ENCODE measurements at places on chromosomes 3 and 15. TPM values are rescaled to one million over a fixed set of nuclear protein-coding genes. Genes with fewer than 3 reads are reported as not detected.

LRRC31 gene
- polyA plus RNA-seq = 0.06 TPM

GOLGA8K gene
- 3.8 TPM for polyA plus RNA-seq

ZBTB20 gene
- polyA plus RNA-seq = 3.5 TPM

USP50 gene
- polyA plus RNA-seq = 0.75 TPM

NCBP2 gene
- polyA plus RNA-seq = 95.3 TPM

PLSCR2 gene
- 0.78 TPM for polyA plus RNA-seq

RPL39L gene
- polyA plus RNA-seq = 17.7 TPM

RBPMS2 gene
- 8.8 TPM for polyA plus RNA-seq

GRCh38 chr3:48852151-48852550, 4.5 kb upstream of the PRKAR2A start:
- DNase-seq = no peak

GRCh38 chr3:112129925-112130637, 3.0 kb downstream of the GCSAM start:
- no peak for DNase-seq

DNA sequence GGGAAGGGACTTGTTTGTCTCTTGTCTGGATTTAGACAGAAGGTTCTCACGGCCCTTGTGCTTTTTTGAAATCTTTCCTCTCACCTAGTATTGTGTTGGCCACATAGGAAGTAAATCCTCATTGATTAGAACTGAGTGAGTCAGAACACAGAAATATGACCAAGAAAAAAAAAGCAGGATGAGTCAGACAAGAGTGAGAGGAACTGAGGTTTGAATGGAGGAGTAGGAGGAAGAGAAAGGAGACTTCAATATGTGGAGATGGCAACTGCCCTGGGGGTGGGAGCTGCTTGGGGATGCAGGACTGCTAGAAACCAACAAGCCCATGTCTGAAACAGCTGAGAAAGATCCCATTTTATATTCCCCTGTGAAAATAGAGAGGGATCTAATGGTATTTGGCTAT, 194.1 kb upstream of the ZBTB20 start:
- DNase-seq = no peak

- no peak for DNase-seq
These were observed 5.1 kb downstream of the SLC24A1 start for GRCh38 chr15:65626856-65627255.

DNA sequence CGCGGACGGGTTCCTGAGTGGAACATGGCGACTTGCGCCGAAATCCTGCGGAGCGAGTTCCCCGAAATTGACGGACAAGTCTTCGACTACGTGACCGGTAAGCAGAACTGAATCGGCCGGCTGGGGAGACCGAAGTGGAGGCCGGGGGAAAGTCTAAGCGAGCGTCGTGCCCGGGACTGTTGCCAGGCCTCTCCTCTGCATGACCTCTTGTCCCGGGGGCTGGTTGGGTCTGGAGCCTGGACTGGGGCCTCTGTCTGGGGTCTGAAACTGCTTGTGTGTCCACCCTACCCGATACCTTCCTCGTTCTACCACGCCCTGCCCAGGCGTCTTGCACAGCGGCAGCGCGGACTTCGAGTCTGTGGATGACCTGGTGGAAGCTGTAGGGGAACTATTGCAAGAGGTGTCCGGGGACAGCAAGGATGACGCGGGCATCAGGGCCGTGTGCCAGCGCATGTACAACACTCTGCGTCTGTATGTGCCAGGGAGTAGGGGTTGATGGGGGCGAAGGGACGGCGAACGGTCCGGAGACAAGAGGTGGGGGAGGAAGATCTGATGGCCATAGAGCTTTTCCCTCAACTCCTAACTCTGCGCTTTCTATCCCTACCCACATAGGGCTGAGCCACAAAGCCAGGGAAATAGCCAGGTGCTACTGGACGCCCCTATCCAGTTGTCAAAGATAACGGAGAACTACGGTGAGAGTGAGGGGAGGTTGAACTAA, at the start of gene ABCF3:
TSS of gene ABCF3 (plus strand) at position 16 of the 718 bp plus-strand sequence. CDS start at position 25, 9 bp downstream.
- DNase-seq = no peak

DNA sequence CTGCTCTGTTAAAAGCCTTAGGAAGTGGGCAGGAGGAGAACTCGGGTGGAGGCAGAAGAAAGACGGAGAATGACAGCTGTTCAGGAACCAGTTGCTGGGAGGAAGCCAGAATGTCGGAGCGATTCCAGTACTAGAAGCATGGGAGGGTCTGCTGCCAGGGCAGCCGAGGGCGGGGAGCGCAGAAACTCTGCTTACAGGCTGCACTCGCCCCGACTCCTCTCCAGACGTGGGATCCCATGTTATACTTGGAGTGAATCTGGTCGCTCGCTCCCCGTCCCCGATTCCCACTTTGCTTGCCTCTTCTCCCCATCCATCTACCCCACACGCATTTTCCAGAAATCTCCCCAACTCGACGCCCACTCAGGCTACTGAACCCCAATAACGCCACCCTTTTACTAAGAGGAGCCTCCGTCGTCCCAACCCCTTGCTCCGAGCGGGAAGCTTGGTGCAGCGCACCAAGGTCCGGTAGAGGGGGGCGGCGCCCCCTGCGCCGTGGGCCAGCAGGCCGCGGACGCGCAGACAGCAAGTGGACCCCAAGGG, 665 bp downstream of the GATM start:
- peak; percentile 14 for DNase-seq

DNA sequence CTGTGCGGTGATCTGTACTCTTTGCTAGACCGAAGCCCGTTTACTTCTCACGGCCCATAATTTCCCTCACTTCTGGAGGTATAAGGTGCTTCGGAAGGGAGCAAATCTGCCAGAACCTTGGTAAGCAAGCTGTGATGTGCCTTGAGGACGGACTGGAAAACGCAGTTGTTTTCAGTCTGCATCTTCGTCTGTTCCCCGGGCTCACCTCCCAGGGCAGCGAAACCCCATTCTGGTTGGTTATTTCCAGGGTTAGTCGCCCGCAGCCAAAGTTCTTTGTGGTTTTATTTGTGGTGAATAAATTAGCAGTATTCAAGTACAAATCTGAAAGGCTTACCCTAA, 401 bp downstream of the RAMAC start:
- DNase-seq = no peak

GRCh38 chr3:37652851-37653250, 208.8 kb upstream of the CTDSPL start:
- DNase-seq = no peak

DNA sequence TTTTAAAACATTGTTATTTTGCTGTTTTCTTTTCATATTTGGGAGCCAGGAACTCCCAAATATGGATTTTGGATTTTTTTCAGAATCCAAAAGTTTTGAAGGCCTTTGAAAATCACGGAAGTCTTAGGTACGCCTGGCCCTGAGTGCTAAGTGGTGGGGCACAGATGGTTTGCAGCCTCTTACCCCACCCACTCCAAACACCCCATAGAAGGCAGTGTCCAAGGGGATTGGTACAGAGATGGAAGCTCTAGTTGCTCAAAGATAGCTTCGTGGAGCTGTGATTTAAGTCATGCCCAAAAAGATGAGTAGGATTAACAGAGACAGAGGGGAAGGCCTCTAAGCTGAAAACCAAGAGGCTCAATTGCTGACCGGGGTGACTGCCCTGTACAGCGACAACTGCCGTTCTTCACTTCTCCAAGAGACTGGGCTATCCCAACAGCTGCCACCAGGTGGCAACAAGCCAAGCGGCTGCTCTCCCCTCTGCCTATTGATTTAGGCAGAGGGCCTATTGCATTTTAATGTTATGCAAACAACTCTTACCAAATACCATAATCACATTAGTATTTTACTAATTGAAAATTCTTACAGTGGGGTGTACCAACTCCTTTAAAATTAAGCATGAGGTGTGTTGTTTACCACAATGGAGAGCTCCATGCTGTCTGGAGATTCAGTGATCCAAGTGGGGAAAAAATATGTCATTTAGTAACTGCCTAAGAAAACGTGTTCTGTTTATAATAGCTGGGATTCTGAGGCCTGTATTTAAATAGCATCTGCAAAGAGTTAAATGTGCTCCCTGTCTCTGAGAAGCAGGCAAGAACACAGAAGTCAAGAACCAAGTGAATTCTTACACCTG, 64.0 kb upstream of the C15orf61 start:
- peak; percentile 60 for DNase-seq

DNA sequence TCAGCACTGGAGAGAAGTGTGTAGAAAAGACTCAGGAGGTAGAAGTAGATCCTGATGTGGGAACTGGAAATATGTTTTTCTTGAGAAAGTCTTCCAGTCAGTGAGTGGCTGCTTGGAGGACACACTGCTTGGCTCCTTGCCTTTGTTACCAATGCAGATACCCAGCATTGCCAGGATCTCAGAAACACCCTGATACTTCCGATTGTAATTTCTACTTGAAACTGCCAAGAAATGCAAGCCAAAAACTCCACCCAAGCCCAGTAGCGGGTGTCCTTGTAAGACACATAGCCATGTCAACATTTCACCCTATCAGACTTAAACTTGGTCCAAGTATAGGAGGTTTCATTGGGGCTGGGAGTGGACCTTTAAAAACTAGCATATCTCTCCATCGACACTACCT, 141.8 kb downstream of the ALDH1A2 start:
- no peak for DNase-seq

GRCh38 chr3:184919651-184920050, 107.7 kb downstream of the VPS8 start:
- no peak for DNase-seq

- no peak for DNase-seq
These were observed 411.1 kb upstream of the RGMA start for GRCh38 chr15:93500155-93500554.

DNA sequence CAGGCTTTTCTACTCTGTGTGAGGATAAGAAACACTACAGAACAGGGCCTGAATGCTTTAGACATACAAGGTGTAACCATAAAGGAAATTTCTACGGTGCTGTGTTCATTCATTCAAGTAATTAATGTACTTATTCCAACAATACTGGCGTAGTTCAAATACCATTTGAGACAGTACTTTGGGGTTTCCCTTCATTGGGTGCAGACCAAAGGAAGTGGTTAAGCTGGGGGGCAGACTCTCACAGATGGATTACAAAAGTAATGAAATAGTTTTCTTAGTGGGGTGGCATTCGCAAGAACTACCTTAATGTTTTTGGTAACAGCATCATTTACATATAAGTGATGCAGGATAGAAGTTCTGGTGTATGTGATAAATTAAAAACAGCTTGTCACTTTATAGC, 65.9 kb downstream of the BTD start:
- no peak for DNase-seq

DNA sequence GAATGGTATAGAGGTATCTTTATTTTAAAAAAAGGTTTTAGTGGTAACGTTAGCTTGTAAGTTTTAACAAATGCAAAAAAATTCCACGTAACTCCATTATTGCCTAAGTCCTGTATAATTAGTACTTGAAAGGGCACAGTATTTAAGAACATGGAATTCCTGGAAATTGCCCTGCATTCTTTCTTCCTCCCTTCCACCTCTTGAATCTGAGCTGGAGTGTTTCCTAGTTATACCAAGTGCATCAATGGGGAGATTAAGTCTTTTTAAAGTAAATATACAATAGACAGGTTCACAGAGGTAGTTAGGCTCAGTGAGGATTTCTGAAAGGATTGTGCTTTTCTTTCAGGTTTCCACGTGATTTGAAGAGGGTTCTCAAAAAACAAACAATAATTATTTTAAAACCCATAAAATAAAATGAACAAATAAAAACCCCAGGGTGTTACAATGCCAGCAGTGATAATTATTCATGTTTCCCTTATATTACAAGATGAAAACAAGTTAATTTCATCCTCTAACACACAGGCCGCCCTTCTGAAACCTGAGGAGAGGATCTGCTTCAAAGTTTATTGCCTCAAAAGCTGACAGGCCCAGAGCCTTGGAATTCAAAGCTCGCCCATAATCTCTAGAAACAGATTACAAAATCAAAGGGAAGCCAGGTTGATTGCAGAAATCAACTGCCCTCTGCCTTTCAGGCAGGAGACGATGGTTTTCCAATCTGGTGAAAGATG, 128.8 kb upstream of the LMOD3 start:
- no peak for DNase-seq

DNA sequence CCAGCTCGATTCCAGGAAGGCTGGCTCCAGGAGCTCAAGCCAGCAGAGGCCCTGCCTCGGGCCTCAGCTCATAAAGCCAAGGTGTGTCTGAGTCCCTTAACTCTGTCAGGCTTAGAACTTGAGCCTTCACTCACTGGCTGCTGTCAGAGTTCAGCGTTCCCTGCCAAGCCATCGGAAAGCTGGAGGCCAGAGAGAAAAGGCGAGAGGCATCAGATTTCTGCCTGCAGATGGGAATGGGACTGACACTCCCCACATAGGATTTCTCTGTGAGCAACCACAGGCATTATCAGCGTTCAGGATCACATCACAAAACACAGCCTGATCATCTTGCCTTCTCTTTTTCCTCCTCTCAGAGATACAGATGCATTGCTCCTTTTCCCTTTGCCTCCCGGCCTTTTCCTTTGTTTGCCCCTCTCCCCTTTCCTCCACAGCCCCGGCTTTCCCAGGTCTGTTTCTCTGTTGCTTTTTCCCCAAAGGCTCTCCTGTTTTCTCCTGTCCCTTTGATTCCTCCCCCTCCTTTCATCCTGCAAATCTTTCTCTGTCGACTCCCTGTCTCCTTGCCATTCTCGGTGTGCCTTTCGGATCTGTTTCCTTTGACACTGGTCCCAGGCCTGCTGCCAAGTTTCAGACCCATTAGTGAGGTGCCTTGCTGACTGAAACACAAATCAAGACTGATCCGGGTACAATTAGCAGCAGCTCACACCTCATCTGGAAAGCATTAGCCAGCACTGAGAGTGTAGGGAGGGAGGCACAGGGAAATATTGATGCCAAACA, 44.5 kb upstream of the BOC start:
- DNase-seq = peak; percentile 74

- no peak for DNase-seq
These were observed 180.4 kb downstream of the UACA start for GRCh38 chr15:70583006-70583405.

GRCh38 chr3:39716849-39717248, 92.6 kb upstream of the MYRIP start:
- no peak for DNase-seq

GRCh38 chr3:173814809-173815208, 417.3 kb downstream of the NLGN1 start:
- no peak for DNase-seq

GRCh38 chr3:72699631-72700030, 148.6 kb downstream of the SHQ1 start:
- no peak for DNase-seq

DNA sequence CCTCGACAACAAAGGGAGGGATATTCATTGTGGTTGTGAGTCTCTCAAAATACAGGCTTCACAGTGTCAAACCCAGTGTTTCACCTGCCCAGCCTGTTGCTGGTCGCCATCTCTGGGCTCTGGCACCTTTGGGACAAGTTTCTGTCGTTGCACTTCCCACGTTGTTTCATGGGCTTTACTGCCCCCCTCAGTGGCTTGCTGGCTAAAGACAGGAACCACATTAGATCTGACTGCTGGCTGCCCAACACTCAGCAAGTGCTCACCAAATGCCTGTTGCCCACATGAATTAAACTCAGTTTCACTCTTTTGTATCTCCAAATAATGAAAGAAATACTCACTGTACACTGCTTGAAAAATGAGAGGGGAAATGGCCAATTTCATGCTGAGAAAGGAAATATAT, 27.6 kb downstream of the FOXL2 start:
- DNase-seq = no peak
